ENCODE measurements at places on chromosomes 5 and 9.

DNA sequence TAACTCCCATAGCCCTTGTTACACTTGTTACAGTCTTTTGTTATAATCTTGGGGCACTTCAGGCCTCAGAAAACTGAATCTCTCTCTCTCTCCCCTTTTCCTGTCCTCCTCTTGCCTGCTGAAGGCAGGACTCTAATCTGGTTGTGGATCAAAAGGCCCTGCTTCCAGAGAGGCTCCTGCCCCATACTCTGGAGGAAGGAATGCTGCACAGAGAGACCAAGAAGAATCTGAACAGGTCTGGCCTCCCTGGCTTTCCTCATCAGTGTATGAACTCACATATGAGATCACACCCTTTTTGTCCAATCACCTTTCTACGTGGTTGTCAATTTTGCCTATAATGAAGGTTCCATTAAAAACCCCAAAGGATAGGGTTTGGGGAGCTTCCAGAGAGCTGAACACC lies 26.2 kb upstream of the LVRN start:
- H3K36me3 ChIP-seq: no peaks in the 10 kb centered on the region
- H3K27ac ChIP-seq: no peak overlapping the region
- H3K4me1 ChIP-seq: no peaks in the 10 kb centered on the region
- no peaks in the 10 kb centered on the region for H3K27me3 ChIP-seq
- H3K4me3 ChIP-seq: no peak overlapping the region

- H3K36me3 ChIP-seq: no peaks in the 10 kb centered on the region
Observed at GRCh38 chr9:89610391-89610925, 5.6 kb downstream of the GADD45G start.

DNA sequence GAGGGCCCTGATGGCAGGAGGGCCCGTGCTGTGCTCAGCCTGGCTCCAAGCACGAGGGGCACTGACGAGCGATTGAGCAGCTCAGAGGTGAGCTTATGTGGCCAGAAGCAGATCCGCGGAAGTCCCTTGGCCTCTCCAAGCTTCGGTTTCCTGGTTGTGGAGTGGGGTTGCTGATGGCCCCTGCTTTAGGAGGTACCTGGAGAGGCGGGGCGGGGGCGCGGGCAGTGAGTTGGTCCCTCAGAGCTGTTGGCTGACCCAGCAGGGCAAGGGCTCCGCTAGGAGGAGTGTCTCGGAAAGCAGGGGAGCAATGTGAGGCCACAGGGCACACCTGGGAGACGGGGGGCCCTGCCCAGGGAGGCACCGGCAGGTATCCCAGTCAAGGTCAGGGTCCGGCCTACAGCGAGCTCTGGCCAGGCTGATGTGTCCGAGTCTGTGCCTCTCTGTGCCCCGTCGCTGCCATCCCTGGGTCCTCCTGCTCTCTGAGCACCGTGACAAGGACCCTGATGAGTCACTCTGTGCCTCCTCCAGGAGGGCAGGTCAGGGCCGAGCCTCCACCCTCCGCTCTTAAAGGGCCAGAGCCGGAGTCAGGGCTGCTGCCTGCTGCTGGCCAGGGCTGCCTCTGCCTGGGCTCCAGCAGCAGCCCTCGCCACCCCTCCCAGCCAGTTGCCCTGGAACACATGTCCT lies 14.8 kb downstream of the NCS1 start:
- ATAC-seq: no peak
- H3K27me3 ChIP-seq: peaks cover 48% of the 10 kb centered on the region
- H3K27ac ChIP-seq: no peak overlapping the region
- peaks cover 12% of the 10 kb centered on the region for H3K4me1 ChIP-seq
- no peaks in the 10 kb centered on the region for H3K36me3 ChIP-seq

- no peak overlapping the region for H3K27ac ChIP-seq
- no peak for ATAC-seq
- H3K4me1 ChIP-seq: no peaks in the 10 kb centered on the region
- no peak overlapping the region for H3K4me3 ChIP-seq
Observed at GRCh38 chr9:120510816-120511215, 69.2 kb downstream of the CDK5RAP2 start.

- no peak for ATAC-seq
- no peaks in the 10 kb centered on the region for H3K36me3 ChIP-seq
- peaks cover 28% of the 10 kb centered on the region for H3K27me3 ChIP-seq
Observed at GRCh38 chr9:4366591-4367330, 66.9 kb upstream of the GLIS3 start.

GRCh38 chr9:136554870-136555269 lies 9.0 kb upstream of the NOTCH1 start:
- ATAC-seq: no peak
- H3K27ac ChIP-seq: peak overlapping the region; percentile 31
- no peak overlapping the region for H3K4me3 ChIP-seq
- H3K4me1 ChIP-seq: peaks cover 39% of the 10 kb centered on the region

DNA sequence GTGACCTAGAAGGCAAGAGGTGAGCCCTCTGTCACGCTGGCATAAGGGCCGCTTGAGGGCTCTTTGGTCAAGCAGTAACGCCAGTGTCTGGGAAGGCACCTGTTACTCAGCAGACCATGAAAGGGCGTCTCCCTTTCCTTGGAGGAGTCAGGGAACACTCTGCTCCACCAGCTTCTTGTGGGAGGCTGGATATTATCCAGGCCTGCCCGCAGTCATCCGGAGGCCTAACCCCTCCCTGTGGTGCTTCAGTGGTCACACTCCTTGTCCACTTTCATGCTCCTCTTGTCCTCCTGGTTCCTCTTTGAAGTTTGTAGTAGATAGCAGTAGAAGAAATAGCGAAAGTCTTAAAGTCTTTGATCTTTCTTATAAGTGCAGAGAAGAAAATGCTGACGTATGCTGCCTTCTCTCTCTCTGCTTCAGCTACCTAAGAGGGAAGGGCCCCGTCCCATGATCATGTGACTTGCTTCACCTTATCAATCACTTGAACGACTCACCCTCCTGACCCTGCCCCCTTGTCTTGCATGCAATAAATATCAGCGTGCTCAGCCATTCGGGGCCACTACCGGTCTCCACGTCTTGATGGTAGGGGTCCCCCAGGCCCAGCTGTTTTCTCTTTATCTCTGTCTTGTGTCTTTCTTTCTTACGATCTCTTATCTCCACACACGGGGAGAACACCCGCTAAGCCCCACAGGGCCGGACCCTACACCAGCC lies 16.7 kb upstream of the SCGB3A1 start:
- H3K4me1 ChIP-seq: peaks cover 5% of the 10 kb centered on the region
- ATAC-seq: no peak
- H3K4me3 ChIP-seq: no peak overlapping the region

DNA sequence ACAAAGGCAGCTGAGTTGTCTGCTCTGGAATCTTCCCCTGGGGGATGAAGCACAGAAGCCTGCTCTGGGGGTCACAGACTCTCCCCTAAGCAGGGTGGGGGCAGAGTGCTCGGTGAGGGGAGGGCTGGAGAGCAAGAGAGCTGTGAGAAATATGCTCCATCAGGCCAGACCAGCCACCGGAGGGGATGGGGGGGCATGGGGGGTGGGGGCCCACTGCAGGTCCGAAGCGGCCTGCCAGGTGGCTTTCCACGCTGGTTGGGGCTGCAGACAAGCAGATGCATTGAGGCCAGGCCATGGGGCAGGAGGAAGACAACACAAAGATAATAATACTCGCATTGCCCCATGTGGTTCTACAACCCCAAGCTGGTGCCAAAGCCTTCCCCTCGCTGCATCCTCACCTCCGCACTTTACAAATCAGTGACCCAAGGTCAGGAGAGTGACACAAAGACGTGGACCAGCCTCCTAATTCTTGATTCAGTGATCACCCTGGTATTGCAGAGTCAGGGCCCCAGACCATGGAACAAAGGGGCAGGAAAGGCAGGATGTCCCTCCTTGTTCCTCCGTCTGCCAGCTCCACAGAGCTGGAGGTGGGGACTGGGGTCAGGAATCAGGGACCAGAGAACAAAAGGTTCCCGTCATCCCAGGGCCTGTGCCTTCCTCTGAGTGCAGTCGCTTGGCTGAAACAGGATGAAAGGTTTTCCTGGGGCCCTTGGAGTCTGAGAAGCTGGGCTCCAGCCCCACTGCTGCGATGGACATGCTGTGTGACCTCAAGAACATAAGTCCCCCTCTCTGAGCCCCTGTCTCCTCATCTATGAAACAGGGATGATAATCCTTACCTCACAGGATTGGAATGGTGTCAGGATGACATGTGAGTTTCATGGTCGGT lies 37.2 kb upstream of the GABRP start:
- ATAC-seq: no peak
- H3K27ac ChIP-seq: no peak overlapping the region
- H3K36me3 ChIP-seq: no peaks in the 10 kb centered on the region
- no peak overlapping the region for H3K4me3 ChIP-seq

GRCh38 chr5:31964007-31964360 lies 210.1 kb downstream of the GOLPH3 start:
- H3K27ac ChIP-seq: no peak overlapping the region
- no peaks in the 10 kb centered on the region for H3K4me1 ChIP-seq
- no peak overlapping the region for H3K4me3 ChIP-seq
- H3K27me3 ChIP-seq: peaks cover 10% of the 10 kb centered on the region

GRCh38 chr5:134902071-134902801 lies 2.7 kb upstream of the PCBD2 start:
- peaks cover 27% of the 10 kb centered on the region for H3K4me1 ChIP-seq
- peak; percentile 60 for ATAC-seq
- peaks cover 5% of the 10 kb centered on the region for H3K36me3 ChIP-seq
- H3K27ac ChIP-seq: peak overlapping the region; percentile 99
- no peaks in the 10 kb centered on the region for H3K27me3 ChIP-seq

GRCh38 chr5:584846-585245 lies 27.3 kb upstream of the CEP72 start:
- H3K36me3 ChIP-seq: no peaks in the 10 kb centered on the region
- no peak overlapping the region for H3K27ac ChIP-seq
- no peaks in the 10 kb centered on the region for H3K4me1 ChIP-seq
- H3K27me3 ChIP-seq: peaks cover 67% of the 10 kb centered on the region
- H3K4me3 ChIP-seq: no peak overlapping the region
- ATAC-seq: no peak

DNA sequence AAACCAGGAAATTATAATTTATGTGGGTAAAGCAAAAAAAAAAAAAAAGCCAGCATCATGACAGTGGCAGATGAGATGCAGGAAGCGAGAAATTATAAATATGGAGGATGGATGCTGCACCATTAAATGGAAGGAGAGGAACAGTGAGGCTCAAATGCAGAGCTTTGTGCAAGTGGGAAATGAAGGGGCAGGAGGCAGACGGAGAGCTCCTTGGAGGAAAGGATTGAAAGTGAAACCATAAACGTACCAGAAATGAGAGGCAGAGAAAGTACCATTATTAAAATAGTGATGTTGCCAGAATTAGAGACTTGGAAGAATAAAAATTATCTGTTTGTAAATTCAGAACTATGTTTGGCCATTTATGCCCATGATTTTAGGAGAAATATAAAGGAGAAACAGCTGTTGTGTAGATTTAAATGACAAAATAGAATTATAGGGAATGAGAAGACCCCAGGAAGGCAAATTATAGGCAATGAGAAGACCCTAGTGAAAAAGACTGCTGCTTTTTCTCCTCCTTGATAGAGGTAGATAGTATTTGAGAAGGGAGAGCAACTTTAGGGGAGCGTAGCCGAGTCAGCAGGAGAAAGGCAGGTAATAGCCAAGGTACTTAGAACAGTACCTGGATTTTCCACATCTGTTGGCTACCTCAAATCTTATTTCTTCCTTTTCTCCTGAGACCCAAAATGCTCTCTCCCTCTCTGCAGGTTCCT lies 341.0 kb upstream of the CD180 start:
- H3K4me3 ChIP-seq: no peak overlapping the region
- ATAC-seq: no peak
- peaks cover 5% of the 10 kb centered on the region for H3K4me1 ChIP-seq
- no peaks in the 10 kb centered on the region for H3K36me3 ChIP-seq
- H3K27me3 ChIP-seq: no peaks in the 10 kb centered on the region

- H3K4me3 ChIP-seq: no peak overlapping the region
- H3K4me1 ChIP-seq: no peaks in the 10 kb centered on the region
- no peak overlapping the region for H3K27ac ChIP-seq
Observed at GRCh38 chr5:172417130-172417841, 37.0 kb downstream of the SH3PXD2B start.

DNA sequence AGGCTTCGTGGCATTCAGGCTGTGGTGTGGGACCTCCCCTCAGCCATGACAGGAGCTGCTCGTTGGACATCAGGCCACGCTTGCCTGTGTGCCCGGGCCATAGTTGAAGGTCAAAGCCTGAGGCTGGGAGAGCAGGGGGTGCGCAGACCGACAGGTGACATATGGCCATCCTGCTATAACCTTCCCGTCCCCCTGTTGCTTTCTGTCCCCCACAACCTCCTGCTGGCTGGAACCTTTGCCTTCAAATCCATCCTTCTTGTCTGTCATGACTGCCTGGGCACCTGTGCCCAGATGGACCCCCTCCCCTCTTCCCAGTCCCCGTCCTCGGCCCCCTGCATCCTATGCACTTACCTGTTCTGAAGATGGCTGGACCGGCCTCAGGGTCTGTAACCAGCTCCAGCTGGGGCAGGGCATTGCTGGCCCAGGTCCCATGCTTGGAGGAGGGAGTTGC lies 83.2 kb downstream of the WNK2 start:
- H3K4me3 ChIP-seq: no peak overlapping the region
- no peaks in the 10 kb centered on the region for H3K36me3 ChIP-seq
- no peak overlapping the region for H3K27ac ChIP-seq
- peaks cover 46% of the 10 kb centered on the region for H3K4me1 ChIP-seq

DNA sequence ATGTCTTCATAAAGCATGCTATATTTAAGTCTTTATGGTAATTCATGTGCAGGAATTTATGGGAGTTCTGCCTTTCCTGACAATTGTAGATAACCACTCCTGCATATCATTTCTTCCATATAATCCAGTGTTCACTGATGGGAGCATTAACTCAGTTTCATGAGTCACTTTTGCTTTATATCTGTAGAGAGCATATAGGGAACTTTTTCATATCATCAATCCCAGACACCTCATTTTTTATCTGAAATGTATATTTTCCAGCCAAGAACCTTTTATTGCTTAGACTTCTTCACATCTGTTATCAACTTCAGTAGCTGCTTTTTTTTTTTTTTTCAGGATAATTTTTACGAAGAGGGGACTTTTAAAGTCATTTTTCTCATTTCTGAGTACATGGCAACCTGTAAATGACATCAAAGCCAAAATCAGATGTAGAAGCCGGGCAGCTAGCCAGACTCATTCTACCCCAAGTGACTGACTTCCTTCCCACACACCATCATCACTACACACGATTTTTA lies 41.1 kb downstream of the NFX1 start:
- no peaks in the 10 kb centered on the region for H3K4me1 ChIP-seq
- H3K36me3 ChIP-seq: peaks cover 75% of the 10 kb centered on the region
- ATAC-seq: no peak
- H3K4me3 ChIP-seq: no peak overlapping the region

- H3K4me1 ChIP-seq: peaks cover 12% of the 10 kb centered on the region
- peak overlapping the region; percentile 3 for H3K4me3 ChIP-seq
- H3K27ac ChIP-seq: peak overlapping the region; percentile 5
Observed at GRCh38 chr5:122736086-122736845, 38.6 kb upstream of the SNX2 start.

GRCh38 chr5:174796711-174797192 lies 72.4 kb downstream of the MSX2 start:
- no peak for ATAC-seq
- peaks cover 41% of the 10 kb centered on the region for H3K27me3 ChIP-seq
- no peak overlapping the region for H3K27ac ChIP-seq
- H3K4me1 ChIP-seq: no peaks in the 10 kb centered on the region
- no peak overlapping the region for H3K4me3 ChIP-seq

- peaks cover 98% of the 10 kb centered on the region for H3K4me1 ChIP-seq
- no peaks in the 10 kb centered on the region for H3K27me3 ChIP-seq
- H3K4me3 ChIP-seq: no peak overlapping the region
Observed at GRCh38 chr9:89430995-89431394, 66.9 kb downstream of the SEMA4D start.
